Parietal lobe (tissue), 2 donors: ENCODE measurements at places on chromosomes 7 and 10. TPM values are rescaled to one million over a fixed set of nuclear protein-coding genes. Genes with fewer than 3 reads are reported as not detected.

The CTTNBP2 gene
- total RNA-seq = 145 TPM

The ALOX5 gene
- total RNA-seq = 2.8 TPM

The PNLIPRP2 gene
- total RNA-seq = not detected

The SFXN2 gene
- 11.0 TPM for total RNA-seq

The TRIM74 gene
- not detected for total RNA-seq

The GDF2 gene
- total RNA-seq = not detected

The MOGAT3 gene
- not detected for total RNA-seq

The SYT15B gene
- total RNA-seq = under 0.01 TPM

The CCT6A gene
- 170 TPM for total RNA-seq

The IFIT1B gene
- total RNA-seq = not detected

The PNLIPRP3 gene
- total RNA-seq = not detected

The CFAP46 gene
- total RNA-seq = 3.8 TPM

The PRLHR gene
- total RNA-seq = 3.8 TPM

The RNF32 gene
- 2.8 TPM for total RNA-seq

The CRHR2 gene
- 2.8 TPM for total RNA-seq

The PTPN20 gene
- 17.5 TPM for total RNA-seq

The SLC26A5 gene
- total RNA-seq = 0.31 TPM

The AP3M1 gene
- total RNA-seq = 53.2 TPM

The OR6B1 gene
- total RNA-seq = not detected

The SOSTDC1 gene
- total RNA-seq = 13.1 TPM

The TUBAL3 gene
- total RNA-seq = not detected

The BMPER gene
- 8.1 TPM for total RNA-seq

The GRM8 gene
- total RNA-seq = 5.3 TPM

The LRRC61 gene
- 16.3 TPM for total RNA-seq

The COL13A1 gene
- total RNA-seq = 5.0 TPM

The CALML5 gene
- total RNA-seq = not detected

The STEAP1B gene
- total RNA-seq = 1.9 TPM

The CDHR3 gene
- total RNA-seq = 28.8 TPM

The PALD1 gene
- total RNA-seq = 10.3 TPM

The CTNNA3 gene
- total RNA-seq = 6.9 TPM

The ASZ1 gene
- total RNA-seq = not detected

The OPALIN gene
- total RNA-seq = not detected

The ANKRD22 gene
- total RNA-seq = not detected

The NEBL gene
- total RNA-seq = 72.6 TPM

The AASS gene
- total RNA-seq = 32.9 TPM

The SH2D4B gene
- 1.6 TPM for total RNA-seq

The PURB gene
- total RNA-seq = 42.6 TPM

The SLC26A3 gene
- not detected for total RNA-seq

The EPDR1 gene
- total RNA-seq = 13.8 TPM

The PNLIPRP1 gene
- not detected for total RNA-seq

The CAPZA2 gene
- 190 TPM for total RNA-seq

The MRLN gene
- total RNA-seq = 1.3 TPM

The ZNF117 gene
- total RNA-seq = 103 TPM

The OR2A12 gene
- total RNA-seq = not detected

The TSPAN33 gene
- 5.6 TPM for total RNA-seq

The SLC29A3 gene
- total RNA-seq = 2.8 TPM

The GSDME gene
- 46.6 TPM for total RNA-seq

The SLC39A12 gene
- 2.5 TPM for total RNA-seq

The ACBD7 gene
- total RNA-seq = 8.1 TPM
